ENCODE measurements at places on chromosomes 3 and 15. TPM values are rescaled to one million over a fixed set of nuclear protein-coding genes. Genes with fewer than 3 reads are reported as not detected.

ARPP21 gene
- not detected for total RNA-seq

TGM4 gene
- total RNA-seq = not detected

GABRA5 gene
- total RNA-seq = not detected

EPHA3 gene
- total RNA-seq = not detected

CDCP1 gene
- 0.59 TPM for total RNA-seq

KLHL6 gene
- total RNA-seq = 82.3 TPM

NR2E3 gene
- total RNA-seq = not detected

SLC22A14 gene
- total RNA-seq = not detected

KNG1 gene
- total RNA-seq = not detected

TGM5 gene
- not detected for total RNA-seq

FGD5 gene
- total RNA-seq = not detected

SLC9C1 gene
- not detected for total RNA-seq

STRIT1 gene
- total RNA-seq = not detected

MAGI1 gene
- total RNA-seq = not detected

CELSR3 gene
- total RNA-seq = 4.9 TPM

SRGAP3 gene
- total RNA-seq = 2.4 TPM

GOLGA6L10 gene
- total RNA-seq = 1.4 TPM

TTC23 gene
- total RNA-seq = 4.6 TPM

AMIGO3 gene
- total RNA-seq = not detected

CCNB2 gene
- total RNA-seq = 98.2 TPM

TEX55 gene
- total RNA-seq = not detected

EXD1 gene
- total RNA-seq = not detected

All from activated naive CD4-positive, alpha-beta T cell treated with anti-CD3 and anti-CD28 coated beads for 36 hours (primary cell).